Esophagus squamous epithelium (tissue), 5 donors: ENCODE measurements at places on chromosomes 5 and 9.

- no peak for DNase-seq
These were observed 512.2 kb upstream of the GRIA1 start for GRCh38 chr5:152978141-152978835.

DNA sequence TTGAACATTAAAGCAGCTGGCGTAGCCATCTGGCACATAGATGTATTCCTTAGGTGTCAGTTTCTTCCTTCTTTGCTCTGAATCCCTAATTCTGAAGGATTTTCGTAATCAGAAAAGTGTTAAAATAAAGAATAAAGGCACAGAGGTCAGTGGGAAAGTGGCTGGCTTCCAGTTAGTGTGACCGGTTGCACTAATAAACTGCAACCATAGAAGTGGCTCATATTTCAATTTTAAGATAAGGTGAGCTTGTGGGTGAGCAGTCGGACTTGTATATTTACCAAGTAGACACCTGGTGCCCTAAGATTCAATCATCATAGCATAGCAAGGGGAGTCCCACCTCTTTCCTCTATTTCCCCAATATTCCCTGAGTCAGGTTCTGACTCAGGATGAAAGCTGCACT is 459.6 kb downstream of the ACTL7B start:
- no peak for DNase-seq

DNA sequence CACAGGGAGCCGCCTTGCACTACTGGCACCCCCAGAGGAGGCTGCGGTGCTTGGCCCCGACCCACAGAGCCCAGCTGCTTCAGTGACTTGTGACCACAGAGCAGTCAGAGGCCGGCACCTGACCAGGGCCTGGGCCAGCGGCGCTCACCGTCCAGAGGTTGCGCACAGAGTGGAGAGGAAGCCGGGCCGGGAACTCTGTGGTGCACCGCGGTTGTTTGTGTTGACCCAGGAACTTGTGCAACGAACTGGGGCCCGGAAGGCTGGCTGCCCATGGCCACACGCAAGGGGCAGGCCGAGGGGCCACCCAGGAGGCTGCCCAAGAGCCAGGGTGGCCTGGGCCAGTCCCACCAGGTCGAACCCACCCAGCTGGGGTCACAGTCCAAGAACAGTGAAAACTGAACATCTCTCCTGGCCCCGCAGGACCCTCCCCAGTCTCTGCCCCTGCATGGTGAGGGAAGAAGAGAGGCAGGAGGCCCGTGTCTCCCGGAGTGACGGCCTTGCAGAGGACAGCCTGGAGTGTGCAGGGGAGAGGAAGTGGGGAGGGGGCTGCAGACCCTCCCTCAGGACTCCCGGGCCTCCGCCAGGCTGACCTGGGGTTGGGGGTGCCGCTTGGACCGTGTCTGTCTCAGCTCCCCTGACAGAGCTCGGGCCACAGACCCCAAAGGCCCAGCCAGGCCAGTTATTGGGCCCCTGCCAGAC is 42.8 kb upstream of the EGFL7 start:
- no peak for DNase-seq

DNA sequence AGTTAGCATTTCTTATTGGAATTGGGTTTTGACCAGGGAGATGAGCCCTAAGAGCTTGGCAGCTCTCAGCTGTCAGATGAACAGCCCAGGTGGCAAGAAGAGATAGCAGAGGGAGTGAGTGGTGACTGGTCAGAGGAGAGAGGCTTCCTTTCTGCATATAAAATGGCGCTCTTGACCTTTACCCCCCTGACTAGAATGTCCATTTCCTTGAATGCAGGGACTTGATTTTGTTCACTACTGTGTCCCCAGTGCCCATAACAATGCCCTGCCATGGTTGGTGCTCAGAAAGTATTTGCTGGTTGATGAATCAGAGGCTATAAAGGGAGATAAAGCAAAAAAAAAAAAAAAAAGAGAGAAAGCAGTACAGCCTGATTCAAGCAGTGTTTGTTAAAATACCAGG is 7.2 kb downstream of the CHMP5 start:
- DNase-seq: no peak

DNA sequence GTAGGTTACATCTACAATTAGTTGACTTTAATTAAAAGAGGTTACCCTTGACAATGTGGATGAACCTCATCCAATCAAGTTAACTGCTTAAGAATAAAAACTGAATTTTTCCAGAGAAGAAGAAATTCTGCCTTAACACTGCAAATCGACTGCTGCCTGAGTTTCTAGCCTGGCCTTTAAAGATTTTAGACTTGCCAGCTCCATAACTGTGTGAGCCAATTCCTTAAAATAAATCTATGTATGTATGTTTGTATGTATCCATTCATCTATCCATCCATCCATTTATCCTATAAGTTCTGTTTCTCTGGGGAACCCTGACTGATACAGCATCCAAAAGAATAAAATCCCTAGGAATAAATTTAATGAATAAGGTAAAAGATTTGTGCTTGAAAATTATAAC is 136.1 kb downstream of the TMEM38B start:
- DNase-seq: no peak

DNA sequence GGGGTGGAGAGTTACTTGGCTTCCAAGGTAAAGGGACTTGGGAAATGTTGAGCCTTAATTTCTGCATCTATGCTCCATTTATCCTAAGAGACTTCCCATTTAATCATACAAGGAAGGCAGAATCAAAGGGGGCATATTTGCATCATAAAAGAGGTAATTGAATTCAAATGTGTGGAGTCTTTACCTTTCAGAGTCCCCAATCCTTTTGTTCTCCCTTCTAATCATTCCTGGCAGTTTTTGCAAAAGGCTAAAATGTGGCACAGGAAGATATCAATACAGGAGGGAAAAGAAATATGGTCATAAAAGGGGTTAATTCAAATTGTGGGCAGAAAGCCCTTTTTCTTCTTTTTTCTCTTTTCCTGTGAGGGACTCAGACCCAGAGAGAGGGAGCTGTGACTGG is 69.5 kb downstream of the SFXN1 start:
- no peak for DNase-seq

- DNase-seq: no peak
These were observed 1.6 kb downstream of the AIF1L start for GRCh38 chr9:131097948-131098278.
